ENCODE measurements at places on chromosomes 6 and 20.

DNA sequence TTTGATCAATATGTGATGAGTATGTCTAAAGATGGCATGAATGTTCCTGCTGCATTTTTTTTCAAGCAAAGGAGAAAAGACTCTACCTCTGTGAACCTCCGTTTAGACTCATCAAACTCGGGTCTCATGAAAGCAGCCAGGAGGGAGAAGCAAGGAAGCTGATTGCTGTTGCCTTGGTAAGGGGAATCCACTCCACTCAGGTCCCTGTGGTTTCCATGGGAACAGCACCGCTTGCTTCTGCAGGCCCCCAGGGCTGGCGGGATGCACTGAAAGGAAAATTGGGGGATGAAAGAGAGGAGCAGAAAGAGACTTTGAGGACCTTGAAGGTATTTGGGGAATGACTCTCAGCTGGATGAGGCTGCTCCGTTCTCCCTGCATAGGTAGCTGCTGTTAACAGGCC lies 249.6 kb upstream of the RIN2 start:
- no peak for DNase-seq

DNA sequence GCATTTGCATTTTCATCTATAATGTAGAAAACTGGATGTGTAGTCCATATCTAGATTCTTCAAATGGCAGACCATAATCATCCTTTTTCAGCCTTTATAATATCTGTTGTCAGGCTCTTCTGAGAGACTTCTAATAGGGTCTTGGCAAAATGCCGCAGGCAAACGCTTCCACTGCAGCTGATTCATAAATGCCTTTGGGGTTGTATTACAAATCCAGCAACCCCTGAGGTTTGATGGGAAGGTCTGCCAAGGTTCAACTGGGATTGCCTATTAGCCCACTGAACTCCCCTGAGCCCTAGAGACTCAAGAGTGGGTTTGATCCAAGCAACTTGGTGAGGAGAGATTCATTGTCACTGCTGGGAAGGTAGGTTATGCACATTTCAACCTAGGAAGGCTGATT lies 365.2 kb upstream of the POU3F2 start:
- DNase-seq = no peak

DNA sequence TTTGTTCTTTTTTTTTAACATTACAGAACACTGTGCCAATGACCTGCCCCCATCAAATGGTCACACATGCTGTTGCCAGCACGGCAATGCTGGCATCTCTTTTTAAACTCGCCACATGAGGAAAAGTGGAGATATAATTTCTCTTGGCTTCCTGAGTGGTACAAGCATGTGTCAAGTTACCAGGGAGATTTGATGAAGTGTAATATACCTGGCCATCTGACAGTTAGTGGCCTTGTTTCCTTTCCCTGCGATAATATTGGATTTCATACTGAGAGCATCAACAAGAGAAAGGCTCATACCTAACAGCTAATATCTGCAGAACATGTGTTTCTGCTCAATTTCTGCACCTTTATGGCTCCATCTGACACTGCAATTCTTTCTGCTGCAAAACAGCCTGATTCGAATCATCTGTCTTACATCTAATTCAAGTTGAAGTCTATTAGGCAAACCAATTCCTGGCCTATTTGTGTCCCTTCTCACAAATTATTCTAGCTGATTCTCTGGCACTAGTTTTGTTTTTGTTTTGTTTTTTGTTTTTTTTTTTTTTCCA lies 519.5 kb downstream of the PREX1 start:
- no peak for DNase-seq

DNA sequence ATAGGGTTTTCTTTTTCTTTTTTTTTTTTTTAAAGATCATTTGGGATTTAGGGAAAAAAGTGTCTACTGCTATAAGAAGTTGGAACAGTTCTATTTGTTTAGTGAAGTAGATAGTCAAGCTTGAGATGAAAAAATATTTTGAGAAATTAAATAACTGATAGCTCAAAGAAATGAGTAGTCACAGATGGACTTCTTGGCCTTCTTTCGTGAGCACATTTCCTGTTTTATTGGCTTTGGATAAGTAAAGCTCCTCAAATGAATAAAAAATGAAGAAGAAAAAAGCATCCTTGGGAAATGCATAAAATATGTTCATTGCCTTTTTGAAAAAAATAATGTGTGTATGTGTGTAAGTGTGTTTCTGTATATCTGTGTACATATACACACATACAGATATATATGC lies 515.9 kb downstream of the GRIK2 start:
- DNase-seq = no peak

GRCh38 chr6:155031091-155031490 lies 36.0 kb downstream of the TIAM2 start:
- no peak for DNase-seq

Data from Right ventricle myocardium inferior (tissue), 1 donor.